ENCODE measurements at places on chromosomes 16 and 17. TPM values are rescaled to one million over a fixed set of nuclear protein-coding genes. Genes with fewer than 3 reads are reported as not detected.

GRCh38 chr16:84618581-84619460 lies 943 bp upstream of the COTL1 start:
- peak; percentile 100 for DNase-seq

DNA sequence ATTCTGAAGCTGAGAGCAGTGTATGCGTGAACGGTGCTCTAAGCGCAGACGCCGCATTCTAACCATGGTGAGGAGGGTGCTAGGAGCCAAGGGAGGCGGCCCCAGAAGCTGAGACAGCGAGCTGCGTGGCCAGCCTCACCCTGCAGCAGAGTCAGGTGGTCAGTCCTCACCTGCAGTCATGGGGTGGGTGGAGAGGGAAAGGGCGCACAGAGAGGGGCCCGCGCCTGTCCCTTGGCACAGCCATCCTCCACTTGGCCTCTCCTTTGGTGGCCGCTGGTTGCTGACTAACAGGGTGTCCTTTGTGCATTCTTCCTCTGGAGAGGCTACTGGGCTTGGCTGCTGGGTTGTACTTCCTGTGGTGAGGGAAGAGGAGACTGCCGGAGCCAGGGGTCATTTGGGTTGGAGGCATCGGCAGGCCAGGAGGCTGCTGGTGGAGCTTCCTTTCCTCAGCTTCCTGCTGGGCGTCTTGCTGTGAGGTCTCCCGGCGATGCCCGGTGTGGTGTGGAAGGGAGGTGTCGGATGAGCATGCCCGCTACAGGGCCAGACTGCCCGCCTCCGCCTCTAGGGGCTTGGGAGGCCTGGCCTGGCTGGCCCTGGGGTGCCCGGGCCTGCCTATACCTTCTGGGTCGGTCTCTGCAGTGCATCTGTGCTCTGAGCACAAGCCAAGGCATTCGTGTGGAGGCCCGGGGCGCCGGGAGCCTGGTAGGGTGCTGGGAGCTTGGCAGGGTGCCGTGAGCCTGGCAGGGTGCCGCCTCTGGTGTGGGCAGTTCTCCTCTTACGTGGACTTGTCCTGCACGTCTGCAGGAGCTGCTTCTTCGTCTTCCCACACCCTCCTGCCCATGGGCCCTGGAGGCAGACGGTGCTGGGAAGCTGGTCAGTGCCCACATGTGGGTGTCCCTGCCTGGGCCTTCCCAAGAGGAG lies 17.4 kb downstream of the RNF213 start:
- peak; percentile 50 for DNase-seq

The CIBAR2 gene
- not detected for total RNA-seq

The SPATA22 gene
- total RNA-seq = not detected

The TRIM37 gene
- 17.0 TPM for total RNA-seq

The EPX gene
- not detected for total RNA-seq
